ENCODE measurements at places on chromosomes 5 and 9.
A peak's percentile ranks its signal among the peaks of the same experiment; 100 is the strongest.

- no peak for DNase-seq
These were observed 32.2 kb downstream of the PCDH1 start for GRCh38 chr5:141846031-141846430.

DNA sequence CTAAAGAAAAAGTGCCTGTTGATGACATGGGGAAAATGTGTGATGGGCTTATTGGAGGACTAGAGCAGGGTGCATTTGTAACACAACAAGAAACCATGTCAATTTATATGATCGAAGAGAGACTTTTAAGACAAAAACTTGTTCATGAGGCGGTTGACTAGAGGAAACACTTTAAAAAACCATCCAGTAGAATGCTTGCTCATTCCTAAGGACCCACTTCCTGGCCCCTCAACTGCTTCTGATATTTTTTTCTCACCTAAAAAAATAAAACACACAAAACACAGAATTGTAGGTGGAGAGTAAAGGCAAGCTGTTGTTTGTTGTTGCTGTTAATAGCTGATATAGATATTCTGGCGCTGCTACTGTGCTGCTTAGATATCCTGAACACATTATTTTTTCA is 50.6 kb downstream of the SPIN1 start:
- DNase-seq, result no peak

DNA sequence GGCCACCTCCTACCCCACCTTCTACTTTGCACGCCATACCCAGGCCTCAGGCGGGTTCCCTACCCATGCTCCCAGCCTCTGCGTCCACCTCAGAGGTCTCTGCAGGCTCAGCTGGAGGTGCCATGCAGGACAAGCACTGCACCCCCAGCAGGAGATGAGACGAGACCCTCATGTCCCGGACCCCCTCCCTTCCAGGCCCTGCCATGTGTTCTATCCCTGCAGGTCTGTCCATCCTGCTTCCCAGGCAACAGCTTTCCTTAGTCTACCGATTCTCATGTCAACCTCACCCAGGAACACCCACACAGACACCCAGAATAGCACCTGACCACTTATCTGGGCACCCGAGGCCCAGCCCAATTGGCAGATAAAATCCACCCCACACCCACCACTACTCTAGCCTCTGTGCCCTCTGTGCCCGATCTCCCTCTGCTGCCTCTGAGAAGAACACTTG is 52.1 kb downstream of the SEMA4D start:
- no peak for DNase-seq

DNA sequence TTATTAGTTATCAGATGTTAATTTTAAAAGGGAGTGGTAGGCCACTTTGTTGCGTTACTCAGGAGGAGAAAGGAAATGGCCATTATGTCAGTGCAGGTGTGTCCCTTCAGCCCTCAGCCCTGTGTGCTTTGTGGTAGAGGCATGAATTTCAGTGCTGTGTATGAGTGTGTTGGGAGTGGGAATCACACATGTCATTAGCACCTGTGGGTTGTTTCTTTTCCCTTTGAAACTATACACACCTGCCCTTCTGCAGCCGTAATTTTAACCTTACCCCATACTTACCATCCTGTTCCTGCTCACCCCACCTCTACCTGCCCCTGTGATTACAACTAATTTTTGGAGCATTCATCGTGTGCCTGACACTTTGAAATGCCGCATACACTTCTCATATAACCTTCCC is 156.4 kb downstream of the ARHGAP26 start:
- DNase-seq, result no peak

GRCh38 chr9:123338710-123339665 is 17.0 kb upstream of the CRB2 start:
- DNase-seq, result peak; percentile 90

GRCh38 chr5:159515909-159516415 is 185.7 kb upstream of the IL12B start:
- DNase-seq, result peak; percentile 71
